NCI-H1694 (cell line): ENCODE measurements at places on chromosomes 2 and 18.

GRCh38 chr2:96527286-96528005, 9.1 kb upstream of the ARID5A start:
- no peak for DNase-seq

DNA sequence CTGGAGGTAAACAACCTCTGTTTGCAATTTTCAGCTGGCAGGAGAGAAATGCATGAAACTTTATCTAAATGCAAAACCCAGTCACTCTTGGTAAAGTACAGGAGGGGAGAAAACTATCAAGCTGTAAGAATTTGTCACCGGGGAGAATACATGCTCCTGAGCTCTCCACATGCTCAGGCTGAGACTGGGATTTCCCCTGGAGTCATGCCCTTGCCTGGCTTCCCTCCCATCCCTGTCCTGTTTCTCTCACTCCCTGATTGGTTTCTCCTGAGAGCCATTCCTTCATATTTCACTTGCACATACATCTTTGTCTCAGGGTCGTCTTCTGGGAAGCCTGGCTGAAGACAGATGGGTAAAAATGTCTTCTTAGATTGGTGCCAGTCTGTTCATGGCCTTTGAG, 52.9 kb upstream of the SPATS2L start:
- no peak for DNase-seq

- DNase-seq: no peak
Measured at GRCh38 chr2:113164930-113165585, 8.7 kb upstream of the PSD4 start.

DNA sequence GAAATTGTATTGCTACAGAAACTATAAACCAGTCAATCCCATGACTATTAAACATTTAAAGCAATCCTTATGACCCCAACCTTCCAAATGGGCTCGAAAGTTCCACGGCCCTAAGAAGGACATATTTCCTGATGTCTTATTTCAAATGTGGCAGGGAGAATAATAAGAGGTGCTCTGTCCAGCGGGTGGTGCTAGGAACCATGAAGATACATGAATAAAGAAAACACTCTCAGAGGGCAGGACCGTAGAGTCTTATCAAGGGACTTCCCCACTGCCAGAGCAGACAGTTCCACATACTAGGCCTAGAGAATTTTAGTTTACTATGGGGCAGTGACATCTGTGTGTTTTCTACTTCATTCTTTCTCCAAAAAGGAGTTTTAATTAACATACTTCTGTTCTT, 187.1 kb upstream of the PIK3C3 start:
- DNase-seq: no peak

GRCh38 chr2:17076533-17076932, 410.9 kb upstream of the CYRIA start:
- DNase-seq: no peak

DNA sequence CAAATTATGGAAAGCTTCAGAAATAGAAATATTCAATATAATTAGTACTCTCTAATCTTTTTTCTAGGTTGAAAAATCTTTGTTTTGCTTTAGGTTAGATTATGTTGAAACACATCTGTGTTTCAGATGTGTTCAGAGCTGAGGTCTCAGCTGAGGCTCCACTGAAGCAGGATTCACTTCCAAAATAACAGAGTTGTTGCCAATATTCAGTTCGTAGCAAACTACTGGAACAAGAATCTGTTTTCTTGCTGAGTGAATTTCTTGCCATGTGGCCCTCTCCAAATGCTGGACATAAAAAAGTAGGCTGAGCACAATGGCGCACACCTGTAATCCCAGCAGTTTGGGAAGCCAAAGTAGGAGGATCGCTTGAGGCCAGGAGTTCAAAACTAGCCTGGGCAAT, 8.7 kb downstream of the PHOSPHO2 start:
- DNase-seq: no peak

DNA sequence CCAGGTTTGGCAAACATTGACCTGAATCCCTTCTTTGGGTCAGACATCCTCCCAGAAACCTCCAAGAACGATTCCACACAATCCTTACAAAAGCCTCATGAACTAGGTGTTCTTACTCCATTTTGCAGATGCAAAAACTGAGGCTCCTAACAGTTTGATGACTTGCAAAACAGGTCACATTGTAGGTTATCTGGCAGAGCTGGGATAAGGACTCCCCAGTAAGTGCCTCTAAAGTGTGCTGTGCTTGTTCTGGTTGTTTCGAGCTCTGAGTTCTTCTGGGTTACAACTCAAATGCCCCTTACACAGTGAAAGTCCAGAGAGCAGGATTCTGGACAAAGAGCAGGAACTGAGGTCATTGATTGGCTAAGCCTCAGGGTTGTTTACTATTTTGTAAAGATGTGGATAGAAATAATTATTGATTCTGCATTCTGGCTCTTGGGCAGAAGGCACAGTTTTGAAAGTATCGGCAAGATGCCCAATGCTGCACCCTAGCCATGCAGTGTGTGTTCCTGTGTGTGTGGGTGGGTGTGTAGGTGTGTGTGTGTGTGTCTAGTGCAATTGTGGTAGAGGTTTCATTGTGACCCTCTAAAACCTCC, 17.0 kb upstream of the IGFBP2 start:
- DNase-seq: no peak
